ENCODE measurements at places on chromosomes 3 and 15. TPM values are rescaled to one million over a fixed set of nuclear protein-coding genes. Genes with fewer than 3 reads are reported as not detected.

- DNase-seq: no peak
These were observed 27.6 kb upstream of the VILL start for GRCh38 chr3:37963016-37963415.

- DNase-seq: no peak
These were observed 53.3 kb downstream of the GJD2 start for GRCh38 chr15:34701536-34701935.

TRIM59 gene
- 5.7 TPM for total RNA-seq

SYNPR gene
- 0.15 TPM for total RNA-seq

PLSCR5 gene
- not detected for total RNA-seq

DNA sequence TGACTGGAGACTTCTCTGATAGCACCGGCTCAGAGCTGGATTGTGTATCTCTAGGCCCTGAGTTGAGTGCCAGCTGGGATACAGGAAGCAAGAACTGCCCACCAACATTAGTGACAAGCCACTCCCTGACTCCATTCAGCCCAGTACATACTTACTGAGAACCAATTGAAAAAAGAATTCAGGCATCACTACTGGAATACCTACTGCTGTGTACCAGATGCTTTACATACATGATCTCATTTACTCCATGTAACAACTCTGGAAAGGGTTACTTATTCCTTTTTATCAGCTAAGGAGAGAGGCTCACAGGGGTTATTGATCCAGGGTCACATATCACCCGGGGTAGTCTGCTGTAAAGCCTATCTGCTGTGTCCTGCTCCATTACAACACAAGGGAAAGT, 1.3 kb upstream of the SYN2 start:
- DNase-seq: no peak
